ENCODE measurements at places on chromosomes 2 and 18.

DNA sequence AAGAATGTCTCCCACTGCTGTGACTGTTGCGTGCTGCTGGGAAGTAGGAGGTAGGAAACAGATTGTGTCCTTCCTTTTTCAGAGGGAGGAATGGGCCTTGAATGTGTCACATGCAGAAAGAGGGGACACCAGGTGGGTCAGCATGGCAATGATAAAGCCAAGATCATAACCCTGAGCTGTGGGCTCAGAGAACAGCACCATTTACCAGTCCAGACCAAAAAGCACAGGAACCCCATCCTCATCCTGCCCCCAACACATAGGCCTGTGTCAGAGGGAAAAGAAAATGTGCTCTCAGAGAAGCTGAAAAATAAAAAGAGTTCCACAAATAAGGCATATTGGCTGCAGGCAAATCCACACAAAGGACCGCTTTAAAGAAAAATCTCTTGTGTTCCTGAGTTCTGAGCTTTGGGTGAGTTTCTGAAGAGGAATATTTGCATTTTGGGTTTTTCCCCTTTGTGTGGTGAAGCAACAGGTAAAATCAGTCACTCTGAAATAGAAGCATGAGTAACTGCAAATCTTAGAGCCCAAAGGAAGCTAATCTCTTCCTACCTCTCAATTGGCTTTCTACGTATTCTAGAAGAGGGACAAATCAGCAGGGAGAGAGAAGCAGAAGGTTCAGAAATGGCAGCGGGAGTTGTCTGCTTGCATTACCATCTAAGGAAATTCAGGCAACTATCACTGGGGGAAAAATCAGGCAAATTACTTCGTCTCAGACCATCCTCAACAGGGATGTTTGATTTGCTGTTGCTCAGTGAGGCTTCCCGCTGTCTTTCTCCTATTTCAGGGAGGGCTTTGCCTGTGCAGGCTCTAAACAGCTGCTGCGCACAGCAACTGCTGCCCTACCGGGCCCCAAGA, 106.8 kb downstream of the BCL11A start:
- DNase-seq = no peak

DNA sequence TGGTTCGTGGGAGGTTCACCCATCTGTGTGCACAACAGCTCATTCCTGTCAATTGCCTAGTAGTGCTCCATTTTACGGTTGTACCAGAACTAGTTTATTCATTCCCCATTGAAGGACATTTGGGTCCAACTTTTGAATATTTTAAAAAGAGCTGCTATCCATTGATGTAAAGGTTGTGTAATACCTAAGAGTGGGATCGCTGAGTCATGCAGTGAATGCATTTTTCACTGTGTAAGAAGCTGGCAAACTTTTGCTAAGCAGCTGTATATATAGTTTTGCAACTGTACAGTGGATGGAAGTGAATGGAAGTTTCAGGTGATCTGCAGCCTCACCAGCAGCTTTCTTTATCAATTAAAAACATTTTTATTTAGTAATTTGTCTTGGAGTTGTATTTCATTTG, 104.5 kb downstream of the DCDC2C start:
- DNase-seq = peak; percentile 80

DNA sequence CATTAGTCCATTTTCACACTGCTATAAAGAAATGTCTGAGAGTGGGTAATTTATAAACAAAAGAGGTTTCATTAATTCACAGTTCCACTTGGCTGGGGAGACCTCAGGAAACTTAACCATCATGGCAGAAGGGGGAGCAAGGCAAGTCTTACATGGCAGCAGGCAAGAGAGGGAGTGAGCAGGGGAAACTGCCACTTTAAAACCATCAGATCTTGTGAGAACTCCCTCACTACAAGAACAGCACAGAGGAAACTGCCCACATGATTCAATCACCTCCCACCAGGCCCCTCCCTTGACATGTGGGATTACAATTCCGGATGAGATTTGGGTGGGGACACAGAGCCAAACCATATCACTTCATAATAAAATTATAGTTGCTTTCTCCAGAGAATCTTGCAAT, 365.5 kb upstream of the ID2 start:
- DNase-seq = no peak

GRCh38 chr2:204251158-204251997, 293.9 kb upstream of the PARD3B start:
- no peak for DNase-seq

GRCh38 chr2:33457556-33458247, 18.7 kb upstream of the RASGRP3 start:
- DNase-seq = no peak

DNA sequence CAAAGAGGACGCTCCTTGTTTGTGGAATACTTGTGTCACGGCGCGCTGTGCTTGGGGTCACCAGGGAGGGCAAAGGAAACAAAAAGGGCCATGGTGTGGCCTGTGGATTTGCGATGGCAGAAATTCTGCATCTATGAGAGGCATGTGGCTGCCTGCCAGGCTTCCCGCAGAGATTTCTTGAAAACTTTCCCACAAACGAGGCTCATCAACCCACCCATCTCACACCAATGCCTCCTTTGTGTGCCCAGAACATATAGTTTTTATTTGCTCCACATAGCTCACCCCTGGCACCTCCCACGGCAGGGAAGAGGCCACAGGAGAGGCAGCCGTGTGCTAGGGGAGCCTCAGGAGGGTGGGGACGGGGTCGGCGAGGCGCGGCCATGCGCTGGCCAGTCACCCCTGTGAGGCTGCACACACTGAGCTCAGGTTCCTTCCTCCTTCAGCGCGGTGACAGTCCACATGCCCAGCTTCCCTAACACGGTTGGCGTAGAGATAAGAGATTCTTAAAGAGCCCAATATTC, 100.3 kb downstream of the MBP start:
- no peak for DNase-seq

- peak; percentile 19 for DNase-seq
Measured at GRCh38 chr2:230356084-230356483, 29.1 kb downstream of the SP140L start.

- peak; percentile 87 for DNase-seq
Measured at GRCh38 chr2:39642051-39642718, 23.5 kb upstream of the TMEM178A start.

- DNase-seq = peak; percentile 16
Measured at GRCh38 chr18:76546088-76546435, 51.0 kb upstream of the ZNF516 start.

- no peak for DNase-seq
Measured at GRCh38 chr2:141570474-141571131, 560.2 kb downstream of the LRP1B start.

- no peak for DNase-seq
Measured at GRCh38 chr18:24539866-24540617, 79.6 kb downstream of the HRH4 start.

- DNase-seq = peak; percentile 65
Measured at GRCh38 chr2:64888591-64889309, 100.4 kb upstream of the SLC1A4 start.

DNA sequence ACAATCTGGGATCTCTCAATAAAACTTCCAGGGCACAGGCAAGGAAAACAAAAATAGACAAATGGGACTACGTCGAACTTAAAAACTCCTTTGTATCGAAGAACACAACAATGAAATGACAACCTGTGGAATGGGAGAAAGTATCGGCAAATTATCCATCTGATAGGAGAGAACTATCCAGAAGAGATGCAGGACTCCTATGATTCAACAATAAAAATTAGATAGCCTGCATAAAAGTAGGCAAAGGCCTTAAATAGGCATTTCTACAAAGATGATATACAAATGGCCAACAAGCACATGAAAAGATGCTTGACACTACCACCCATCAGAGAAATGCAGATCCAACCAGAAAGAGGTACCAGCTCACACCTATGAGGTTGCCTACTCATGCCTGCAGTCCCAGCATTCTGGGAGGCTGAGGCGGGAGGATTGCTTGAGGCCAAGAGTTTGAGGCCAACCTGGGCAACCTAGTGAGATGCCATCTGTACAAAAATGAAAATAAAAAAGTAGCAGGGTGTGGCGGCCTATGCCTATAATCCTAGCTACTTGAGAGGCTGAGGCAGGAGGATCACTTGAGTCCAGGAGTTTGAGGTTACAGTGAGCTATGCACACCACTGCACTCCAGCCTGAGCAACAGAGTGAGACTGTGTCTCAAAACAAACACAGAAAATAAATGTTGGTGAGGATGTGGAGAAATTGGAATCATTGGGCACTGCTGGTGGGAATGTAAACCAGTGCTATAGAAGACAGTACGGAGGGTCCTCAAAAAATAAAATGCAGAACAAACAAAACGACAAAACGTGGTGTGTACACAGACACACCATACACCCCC, 21.6 kb downstream of the TWIST2 start:
- DNase-seq = peak; percentile 63

DNA sequence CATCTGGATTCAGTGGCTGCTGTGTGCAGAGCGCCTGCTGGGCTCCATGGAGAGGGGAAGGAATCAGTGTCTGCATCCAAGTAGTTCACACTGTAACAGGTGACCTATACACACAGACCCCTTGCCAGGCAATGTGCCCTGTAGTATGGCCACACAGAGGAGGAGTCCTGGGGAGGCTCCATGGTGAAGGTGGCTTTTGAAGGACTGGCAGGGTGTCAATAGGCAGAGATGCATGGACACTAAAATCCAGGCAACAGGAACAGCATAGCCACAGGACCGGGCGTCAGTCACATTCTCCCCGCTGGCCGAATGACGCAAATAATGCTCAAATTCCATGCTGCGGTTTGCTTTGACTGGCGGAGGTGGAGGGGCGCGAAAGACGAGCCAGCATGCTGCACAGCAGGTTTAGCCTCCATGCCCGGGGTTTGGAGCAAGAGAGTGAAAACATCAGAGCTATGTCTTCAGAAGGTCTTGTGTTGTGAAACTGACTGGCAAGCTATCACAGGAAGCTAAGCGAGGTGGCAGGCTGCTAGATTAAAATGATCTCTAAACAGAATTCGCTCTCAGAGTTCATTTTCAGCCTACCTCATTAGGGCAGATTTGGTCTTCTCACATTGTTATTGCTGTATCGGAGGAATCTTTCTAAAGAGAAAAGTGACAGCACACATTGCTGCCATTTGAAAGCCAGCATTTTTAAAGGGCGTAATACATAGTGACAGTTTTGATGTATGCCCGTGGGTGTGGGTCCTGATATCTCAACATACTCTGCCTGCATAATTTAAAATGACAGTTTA, 1.2 kb upstream of the CHMP1B start:
- peak; percentile 93 for DNase-seq

All from fibroblast of upper back skin (primary cell).